ENCODE measurements at places on chromosomes 6 and 20.

DNA sequence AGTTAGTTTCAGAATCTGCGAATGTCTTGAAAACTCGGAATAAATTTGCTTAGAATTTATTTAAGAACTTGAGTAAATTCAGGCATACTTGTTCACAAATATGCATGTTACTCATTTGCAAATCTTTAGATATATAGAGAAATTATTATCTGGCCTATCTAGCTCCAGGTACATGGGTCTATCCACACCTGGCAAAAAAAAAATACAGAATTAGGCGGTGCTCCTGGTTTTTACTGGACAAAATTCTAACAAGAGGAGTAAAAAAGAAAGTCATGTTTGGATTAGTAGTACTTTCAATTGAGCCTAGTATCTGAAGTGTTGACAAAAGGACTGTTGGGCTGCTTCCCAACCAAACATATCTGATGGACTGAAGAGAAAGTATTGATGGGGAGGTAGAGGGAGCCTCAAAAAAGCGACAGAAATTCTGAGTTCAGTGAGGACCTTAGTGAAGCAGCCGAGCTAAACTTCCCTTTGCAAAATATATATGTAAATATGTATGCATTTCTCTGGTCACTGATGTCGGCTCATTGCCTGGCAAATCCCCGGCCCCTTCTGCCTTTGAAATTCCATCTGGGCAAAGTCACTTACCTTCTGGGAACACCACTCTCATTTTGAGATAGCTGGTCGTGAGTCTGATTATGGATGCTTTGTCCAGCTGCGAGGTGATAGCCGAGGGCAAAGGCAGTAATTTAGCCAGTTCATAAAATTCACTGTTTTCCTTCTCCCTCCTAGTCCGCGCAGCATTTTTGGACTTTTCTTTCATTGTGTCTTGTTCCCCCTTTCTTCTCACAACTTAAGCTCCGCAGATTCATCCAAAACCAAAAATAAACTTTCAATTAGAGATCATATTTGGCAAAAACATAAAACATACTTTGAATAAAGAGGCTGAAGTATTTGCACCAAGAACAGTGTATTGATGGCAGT is 1.8 kb downstream of the SIM1 start:
- no peak for DNase-seq

DNA sequence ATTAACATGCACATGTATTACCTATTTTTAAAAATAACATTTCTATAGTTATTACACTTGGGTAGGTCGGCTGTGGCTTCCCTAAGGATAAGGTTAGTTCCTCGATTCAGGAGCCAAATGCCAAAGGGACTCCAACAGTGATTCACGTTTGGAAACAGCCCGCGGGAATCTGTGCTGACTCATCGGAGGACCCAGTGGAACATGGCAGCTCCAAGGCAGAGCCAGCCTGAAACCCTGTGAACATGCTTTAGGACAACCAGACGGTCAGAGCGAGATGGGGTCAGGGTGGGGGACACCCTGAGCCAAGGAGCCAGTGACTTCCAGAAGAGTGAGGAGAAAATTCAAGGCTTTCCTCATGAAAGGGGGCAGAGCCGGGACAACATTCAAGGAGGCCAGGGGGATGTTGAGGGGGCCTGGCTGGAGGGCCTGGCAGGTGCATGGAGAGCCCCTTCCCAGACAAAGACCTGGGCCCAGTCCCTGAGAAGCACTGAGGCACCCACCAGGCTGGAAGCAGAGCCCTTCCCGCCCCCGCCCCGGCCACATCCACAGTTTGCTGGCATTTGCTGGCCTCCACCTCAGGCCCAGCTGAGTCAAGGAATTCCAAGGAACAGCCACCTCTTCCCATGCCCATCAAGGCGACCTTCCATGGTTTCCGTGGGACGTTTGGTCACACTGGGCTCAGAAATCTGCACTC is 133.2 kb downstream of the SNX5 start:
- DNase-seq = no peak

GRCh38 chr6:24480705-24481104 is 8.7 kb downstream of the GPLD1 start:
- DNase-seq = no peak

DNA sequence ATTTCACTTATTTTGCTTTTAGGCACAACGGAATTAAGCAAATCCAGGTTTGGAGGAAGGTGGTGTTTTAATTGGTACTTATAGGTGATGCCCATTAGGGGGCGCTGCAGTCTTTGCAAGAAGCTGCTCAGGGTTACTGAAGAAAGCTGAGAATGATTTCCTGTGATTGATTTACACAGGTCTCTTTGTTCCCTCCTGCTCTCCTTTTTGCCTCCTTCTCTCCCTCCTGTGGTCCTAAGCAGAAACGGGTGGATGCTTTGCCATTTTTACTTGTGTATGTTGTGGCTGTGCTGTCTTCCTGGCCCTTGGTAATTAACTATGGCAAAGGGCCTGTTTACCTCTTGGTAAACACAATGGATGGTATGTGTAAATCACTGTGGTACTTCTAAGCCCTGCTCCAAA is 97.8 kb downstream of the ANKS1A start:
- peak; percentile 18 for DNase-seq

- DNase-seq = no peak
Observed at GRCh38 chr20:56345911-56346310, 12.9 kb upstream of the FAM210B start.

DNA sequence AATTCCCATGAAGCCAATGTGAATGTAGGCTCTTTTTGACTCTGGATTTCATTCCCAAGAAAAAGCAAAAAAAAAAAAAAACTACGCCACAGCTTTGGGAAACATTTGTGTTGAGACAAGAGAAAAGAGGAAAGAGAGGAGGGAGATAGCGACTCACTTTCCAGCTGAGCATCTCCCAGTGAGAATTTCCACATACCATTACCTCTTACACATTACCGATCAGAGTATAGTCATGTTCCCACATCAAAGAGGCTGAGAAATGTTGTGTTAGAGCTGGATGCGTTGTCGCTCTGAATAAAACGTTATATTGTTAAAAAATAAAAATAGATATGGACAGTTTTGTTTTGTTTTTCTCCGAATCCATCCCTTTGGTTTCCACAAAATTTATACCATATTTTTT is 1019.3 kb upstream of the ADGRB3 start:
- no peak for DNase-seq

DNA sequence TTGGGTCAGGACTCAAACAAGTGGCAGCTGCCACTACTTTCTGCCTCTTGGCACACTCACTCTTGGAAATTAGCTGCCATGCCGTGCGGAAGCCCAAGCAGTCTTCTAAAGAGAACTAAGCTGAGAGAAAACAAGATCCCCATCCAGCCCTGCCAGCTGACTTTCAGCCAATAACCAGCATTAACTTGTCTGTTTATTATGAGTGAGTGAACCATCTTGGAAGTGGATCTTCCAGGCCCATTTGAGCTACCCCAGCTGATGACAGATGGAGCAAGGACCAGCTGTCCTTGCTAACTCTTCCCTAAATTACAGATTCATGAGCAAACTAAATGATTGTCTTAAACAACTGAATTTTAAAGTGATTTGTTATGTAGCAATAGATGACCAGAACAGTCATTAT is 73.9 kb upstream of the RBM24 start:
- no peak for DNase-seq

- DNase-seq = peak; percentile 34
Observed at GRCh38 chr6:13427801-13428582, 59.4 kb downstream of the GFOD1 start.

- no peak for DNase-seq
Observed at GRCh38 chr6:117907601-117908245, 659 bp downstream of the SLC35F1 start.

GRCh38 chr6:96626759-96627364 is 63.9 kb downstream of the FHL5 start:
- no peak for DNase-seq

GRCh38 chr6:11917951-11918738 is 94.0 kb upstream of the HIVEP1 start:
- no peak for DNase-seq

DNA sequence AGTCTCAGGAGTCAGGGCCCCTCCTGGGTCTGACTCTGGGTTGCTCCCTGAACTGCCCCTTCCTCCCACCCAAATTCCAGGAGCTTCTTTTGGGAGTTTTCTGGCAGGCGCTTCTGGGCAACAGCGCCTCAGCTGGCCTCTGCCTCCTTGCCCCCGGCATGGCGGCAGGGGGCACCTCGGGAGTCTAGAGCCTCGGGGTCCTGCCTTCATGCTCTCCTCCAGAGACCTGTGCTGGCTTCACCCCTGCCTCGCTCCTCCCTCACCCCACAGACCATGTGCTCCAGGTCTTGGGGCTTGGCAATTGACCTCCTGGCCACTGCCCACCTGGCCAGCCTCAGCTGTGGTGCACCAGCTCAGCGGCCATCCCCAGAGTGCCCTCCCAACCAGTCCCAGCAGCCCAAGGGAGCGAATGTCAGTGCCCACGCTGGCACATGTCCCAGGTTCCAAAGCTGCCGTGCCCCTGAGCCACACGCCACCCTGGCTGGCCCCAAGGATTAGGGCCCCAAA is 43.4 kb downstream of the SRC start:
- no peak for DNase-seq

DNA sequence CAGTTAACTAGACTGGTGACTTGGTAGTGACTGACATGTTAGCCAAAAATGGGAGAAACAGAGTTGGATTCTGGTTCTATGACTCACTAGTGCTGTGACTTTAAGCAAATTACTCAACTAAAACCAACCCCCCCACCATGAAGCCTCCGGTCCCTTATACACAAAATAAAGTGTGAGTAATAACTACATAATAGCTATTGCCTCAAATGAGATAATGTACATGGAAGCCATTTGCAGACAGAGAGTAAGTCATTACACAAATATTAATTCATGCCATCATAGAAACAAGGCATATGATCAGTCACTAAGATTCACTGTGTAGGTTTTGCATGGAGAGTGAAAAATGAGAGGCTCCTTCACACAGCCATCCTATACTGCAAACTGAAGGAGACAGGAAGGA is 111.9 kb downstream of the HIVEP2 start:
- no peak for DNase-seq

DNA sequence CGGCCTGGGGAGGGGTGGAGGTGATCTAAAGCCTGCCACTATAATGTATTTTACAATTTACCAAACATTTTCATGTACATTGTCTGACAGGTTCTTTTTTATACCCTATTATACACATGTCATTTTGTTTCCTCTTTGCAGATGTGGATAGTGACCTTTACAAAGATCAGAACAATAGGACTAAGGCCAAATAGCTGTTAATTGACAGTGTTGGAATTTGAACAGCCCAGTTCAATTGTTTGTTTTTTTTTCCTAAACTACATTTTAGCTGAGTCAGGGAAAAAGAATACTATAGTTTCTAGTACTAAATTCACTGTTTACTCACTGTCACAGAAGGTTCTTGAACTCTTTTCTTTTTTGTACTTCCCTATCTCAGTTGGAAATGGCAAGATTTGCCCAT is 40.2 kb downstream of the PGM3 start:
- DNase-seq = no peak

DNA sequence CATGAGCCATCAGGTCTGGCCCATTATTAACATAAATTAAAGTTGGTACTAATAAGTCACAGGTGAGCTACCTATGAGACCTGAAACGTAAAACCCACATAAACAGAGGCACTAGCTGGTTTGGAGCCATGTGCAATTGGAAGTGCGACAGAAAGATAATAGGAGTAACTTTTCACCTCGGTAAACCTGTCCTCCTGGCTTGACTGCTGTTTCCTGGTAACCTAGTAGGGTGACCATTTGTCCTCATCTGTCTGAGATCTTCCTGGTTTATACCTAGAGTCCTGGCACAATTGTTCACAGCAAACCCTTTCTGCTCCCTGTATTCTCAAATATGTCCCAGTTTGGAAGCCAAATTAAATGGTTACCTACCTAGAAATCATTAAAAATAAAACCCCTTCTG is 7.4 kb downstream of the TBC1D20 start:
- no peak for DNase-seq

DNA sequence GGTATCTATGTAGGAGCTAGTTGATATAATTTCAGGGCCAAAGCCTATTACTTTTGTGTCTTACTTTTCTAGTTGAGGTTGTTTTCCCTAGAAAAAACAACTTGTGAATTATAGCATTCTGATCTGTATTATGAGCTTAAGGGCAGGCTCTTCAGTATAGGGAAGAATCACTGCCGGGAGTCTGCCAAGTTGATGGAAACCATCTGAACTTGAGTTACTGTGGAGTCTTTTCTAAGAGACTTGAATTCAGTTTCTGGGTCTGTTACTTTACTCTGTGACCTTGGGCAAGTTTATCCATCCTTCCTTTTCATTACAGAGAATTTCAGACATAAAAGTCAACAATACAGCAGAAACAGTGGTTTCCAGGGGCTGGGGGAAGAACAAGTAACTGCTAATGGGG is 2.1 kb upstream of the CASS4 start:
- no peak for DNase-seq

DNA sequence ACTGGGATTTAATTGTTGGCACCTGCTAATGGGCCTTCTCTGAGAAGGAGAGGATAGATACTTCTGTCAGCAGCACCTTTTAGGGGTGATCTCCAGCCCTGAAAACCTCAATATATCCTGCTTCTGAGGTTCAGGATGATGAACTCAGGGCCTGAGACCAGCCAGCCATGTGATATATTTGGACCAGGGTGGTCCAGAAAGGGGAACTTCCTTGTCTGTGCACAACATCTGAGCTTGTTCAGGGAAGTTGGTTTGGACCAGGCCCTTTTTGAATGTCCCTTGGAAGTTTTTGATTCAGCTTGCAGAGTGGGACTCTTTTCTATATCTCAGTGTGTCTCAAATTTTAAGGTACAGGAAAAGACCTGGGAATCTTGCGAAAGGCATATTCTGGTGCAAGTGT is 85.8 kb downstream of the GFRA4 start:
- DNase-seq = no peak

DNA sequence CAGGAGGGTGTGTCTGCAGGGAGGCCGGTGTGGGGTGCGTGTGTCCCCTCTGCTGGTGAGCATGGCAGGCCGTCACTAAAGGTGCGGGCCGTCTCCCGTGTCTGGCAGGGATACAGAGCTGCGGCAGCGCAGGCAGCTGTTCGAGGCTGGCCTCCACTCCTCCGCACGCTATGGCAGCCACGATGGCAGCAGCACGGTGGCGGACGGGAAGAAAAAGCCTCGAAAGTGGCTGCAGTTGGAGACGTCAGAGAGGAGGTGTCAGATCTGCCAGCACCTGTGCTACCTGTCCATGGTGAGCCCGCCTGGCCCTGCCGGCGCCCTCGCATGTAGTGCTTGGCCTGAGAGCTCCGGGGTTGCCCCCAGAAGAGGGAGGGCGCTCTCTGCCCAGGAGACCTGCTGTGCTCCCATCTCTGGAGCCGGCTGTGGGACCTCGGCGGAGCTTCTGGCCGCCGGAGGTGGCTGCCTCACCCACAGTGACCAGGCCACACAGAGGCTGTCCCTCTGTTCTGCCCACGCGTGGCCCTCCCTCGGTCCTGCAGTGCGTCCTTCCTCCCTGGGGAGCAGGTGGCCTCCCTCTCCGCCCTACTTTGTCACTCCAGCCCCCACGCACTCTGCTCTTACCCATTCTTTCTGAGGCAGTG is 149.6 kb downstream of the DTNBP1 start:
- no peak for DNase-seq

Measured in stimulated activated CD4-positive, alpha-beta T cell treated with anti-CD3 and anti-CD28 coated beads, Interleukin-1b, Interleukin-23, amount 100 ng/mL, for 1 hour (primary cell).